NCI-H460 (cell line): ENCODE measurements at places on chromosomes 3 and 15. TPM values are rescaled to one million over a fixed set of nuclear protein-coding genes. Genes with fewer than 3 reads are reported as not detected.

GRCh38 chr3:193346259-193346658, 32.3 kb downstream of the ATP13A5 start:
- DNase-seq = no peak

- no peak for DNase-seq
These were observed 447.8 kb downstream of the MECOM start for GRCh38 chr3:169215461-169216352.

Gene MASP1
- total RNA-seq = 0.02 TPM in 1 of 2 replicates, not detected in the other

Gene C3orf70
- total RNA-seq = not detected in 2 replicates

- DNase-seq = no peak
These were observed 206.3 kb upstream of the CD96 start for GRCh38 chr3:111335512-111336303.

GRCh38 chr15:95972041-95972553, 358.4 kb upstream of the NR2F2 start:
- DNase-seq = no peak

DNA sequence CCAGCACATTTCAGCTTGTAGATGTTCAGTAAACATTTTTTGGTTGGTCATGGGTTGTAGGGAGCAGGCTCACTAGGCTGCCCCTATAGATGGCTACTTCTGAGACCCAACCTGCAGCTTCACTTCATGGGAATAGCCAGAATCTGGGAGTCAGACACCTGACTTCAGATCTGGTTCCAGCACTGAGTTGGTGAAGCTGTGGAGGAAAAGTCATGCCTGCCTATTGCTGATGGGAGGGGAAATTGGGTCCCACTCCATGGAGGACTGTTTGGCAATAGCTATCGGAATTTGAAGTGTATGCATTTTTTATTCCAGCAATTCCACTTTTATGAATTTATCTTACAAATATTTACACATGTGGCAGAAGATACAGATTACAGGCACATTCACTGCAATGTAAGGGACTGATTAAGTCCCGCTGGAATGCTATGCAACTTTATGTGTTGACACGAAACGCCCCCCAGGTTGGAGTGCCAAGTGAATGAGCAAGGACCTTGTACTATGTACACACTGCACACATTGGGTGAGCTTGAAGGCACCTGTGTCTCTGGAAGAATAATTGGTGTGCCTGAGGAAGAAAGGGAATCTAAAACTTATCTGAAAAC, 7.8 kb upstream of the CCR1 start:
- no peak for DNase-seq

DNA sequence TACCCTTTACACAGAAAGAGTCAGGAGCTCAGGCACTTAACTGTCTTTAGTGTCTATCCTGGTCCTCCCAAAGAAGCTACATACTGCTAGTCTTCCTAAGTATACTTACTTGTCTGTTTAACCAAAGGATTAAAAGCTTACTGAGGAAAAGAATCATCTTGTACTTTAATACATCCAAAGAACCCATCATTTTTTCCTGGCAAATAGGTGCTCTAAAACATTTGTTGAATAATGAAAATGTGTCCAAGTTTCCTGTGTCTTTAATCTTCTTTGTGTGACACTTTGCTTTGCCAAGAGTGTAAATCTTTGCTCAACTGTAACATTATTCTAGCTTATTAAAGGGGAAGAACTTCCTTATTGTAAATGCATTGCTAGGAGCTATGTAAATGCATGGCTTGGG, 519.2 kb downstream of the OTOL1 start:
- DNase-seq = no peak

Gene WDR72
- 40.3 and 40.4 TPM in 2 replicates for total RNA-seq

Gene LDHAL6B
- not detected in 2 replicates for total RNA-seq

- no peak for DNase-seq
These were observed 58.9 kb upstream of the MUC13 start for GRCh38 chr3:124993466-124993865.

Gene C3orf18
- 3.2 and 3.5 TPM in 2 replicates for total RNA-seq

Gene TCAIM
- 33.0 and 35.3 TPM in 2 replicates for total RNA-seq

DNA sequence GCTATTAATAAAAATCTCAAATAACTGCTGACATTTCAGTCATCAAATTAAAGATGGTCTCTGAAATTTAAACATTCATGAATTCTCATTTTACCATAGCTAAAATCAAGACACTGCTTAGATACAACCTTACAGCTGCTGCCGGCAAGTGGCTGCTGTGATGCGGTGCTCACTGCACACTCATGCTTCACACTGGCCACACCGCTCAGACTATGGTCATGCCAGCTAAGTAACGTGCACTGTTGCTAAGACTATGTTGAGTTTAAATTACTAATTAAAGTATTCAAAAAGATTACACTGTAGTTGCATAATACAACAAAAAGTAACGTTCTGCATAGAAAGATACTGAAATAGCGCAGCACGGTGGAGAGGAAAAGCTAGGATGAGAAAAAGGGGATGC, 12.1 kb downstream of the ATP13A3 start:
- no peak for DNase-seq

Gene REC114
- total RNA-seq = not detected in 2 replicates

- DNase-seq = no peak
These were observed 2.5 kb upstream of the USF3 start for GRCh38 chr3:113698956-113699355.

GRCh38 chr15:52191207-52191606, at the start of gene GNB5:
Gene GNB5, minus strand, starts transcription at chr15:52191392. Its CDS starts 6,716 bp downstream, at chr15:52184676.
- DNase-seq = no peak

Gene THRB
- total RNA-seq = 1.7 and 2.8 TPM in 2 replicates

DNA sequence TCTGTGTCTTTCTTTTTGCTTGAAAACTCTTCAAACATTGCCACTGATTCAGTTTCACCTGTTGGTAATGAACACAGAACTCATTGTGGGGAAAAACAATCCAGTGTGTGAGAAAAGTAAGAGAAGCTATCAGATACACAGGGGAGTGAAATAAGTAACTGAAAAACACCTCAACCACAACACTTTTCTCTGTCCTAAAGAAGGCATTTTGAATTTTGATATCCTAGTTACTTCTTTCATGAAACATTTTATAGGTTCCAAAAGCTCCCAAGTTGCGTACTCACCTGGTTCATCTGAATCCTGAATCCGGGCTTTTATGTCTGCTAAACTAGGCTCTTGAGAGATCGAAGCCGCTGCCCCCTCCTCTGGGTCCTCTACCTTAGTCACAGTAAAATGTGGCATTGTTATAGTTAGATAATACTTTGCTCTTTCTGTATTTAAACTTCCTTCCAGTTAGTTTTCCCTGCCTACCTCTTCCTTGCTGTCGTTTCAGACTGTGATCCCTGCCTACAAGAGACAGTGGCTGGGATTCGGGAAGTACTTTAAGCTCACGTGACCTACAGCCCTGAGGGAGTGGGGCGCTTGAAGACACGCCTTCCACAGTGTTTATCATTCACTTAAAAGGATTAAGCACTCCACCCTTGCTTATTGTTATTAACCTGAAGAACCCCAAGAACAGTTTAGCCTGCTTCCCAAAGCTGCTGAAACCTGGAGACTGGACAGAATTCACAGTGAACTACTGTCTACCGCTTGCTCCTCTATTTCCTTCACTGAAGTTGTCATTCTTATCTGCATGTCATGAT, 19.1 kb downstream of the SLC12A6 start:
- DNase-seq = peak; percentile 48

Gene PARP14
- 25.9 and 28.6 TPM in 2 replicates for total RNA-seq

DNA sequence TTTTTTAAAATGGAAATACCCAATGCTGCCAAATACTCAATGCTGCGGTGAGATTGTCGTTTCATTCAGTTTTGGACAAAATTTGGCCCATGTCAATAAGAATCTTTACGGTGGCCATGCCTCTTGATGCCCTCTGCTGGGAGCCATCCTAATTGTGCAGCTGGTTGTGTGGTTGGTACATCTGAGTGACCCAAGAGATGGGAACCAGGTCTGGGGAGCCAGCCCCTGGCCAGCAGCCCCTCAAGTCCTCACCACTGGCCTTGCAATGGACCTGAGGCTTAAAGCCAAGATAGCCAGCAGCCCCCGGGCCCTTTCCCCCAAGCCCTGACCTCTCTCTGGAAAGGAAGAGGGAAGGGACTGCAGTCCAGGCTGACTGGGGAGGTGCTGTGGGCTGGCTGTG, 36.4 kb upstream of the ESYT3 start:
- no peak for DNase-seq

DNA sequence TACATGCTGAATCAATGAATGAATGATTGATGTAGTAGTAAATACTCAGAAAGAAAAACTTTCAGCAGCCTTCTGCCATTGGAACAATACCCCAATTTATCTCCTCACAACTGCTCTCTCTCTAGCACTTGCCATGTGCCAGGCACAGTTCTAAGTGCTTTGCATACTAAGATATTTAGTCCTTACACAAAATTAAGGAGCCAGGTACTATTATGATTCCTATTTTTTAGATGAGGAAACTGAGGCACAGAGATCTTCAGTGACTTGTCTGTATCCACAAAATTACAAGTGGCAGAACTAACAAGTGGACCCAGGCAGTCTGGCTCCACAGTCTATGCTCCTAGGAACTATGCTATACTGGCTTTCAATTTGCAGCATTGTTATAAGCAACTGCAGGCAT, 279.2 kb downstream of the LSAMP start:
- no peak for DNase-seq

Gene RBP2
- not detected in 2 replicates for total RNA-seq

Gene TMEM41A
- 13.3 and 15.4 TPM in 2 replicates for total RNA-seq

GRCh38 chr15:41079717-41080116, 36.4 kb downstream of the INO80 start:
- DNase-seq = no peak

Gene PML
- 9.6 and 10.1 TPM in 2 replicates for total RNA-seq

DNA sequence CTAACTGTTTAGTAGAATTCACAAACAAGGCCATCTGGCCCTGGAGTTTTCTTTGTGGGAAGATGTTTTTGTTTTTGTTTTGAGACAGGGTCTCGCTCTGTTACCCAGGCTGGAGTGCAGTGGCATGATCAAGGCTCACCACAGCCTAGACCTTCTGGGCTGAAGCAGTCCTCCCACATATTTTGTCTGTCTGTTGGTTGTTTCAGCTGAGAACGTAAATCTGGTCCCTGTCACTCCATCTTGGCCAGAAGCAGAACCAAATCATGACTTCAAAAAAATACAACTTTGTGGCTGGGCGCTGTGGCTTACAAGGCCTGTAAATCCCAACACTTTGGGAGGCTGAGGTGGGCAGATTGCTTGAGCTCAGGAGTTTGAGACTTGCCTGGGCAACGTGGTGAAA, 27.1 kb downstream of the MRAS start:
- DNase-seq = no peak

- no peak for DNase-seq
These were observed 110.3 kb downstream of the LSM3 start for GRCh38 chr3:14288833-14289451.

Gene KBTBD13
- not detected in 2 replicates for total RNA-seq

Gene EXD1
- total RNA-seq = not detected in 2 replicates

DNA sequence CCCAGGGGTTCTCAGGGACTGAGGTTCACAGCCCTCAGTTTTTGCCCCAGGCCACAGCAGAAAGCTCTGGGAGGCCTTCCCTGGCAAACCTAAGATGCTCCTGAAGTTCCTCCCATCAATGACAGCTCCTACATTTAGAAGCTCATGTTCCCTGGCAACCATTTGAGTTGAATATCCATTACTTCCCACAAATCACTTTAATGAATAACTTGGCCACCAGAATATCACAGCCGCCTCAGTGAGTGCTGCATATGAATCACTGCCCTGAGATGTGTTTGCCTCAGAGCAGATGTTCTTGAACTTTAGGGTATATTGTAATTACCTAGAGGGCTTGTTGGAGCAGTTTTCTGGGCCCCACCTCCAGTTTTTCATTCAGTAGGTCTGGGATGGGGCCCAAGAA, 27.4 kb downstream of the SLCO2A1 start:
- no peak for DNase-seq

- no peak for DNase-seq
These were observed 115.7 kb downstream of the SI start for GRCh38 chr3:164962610-164963009.

DNA sequence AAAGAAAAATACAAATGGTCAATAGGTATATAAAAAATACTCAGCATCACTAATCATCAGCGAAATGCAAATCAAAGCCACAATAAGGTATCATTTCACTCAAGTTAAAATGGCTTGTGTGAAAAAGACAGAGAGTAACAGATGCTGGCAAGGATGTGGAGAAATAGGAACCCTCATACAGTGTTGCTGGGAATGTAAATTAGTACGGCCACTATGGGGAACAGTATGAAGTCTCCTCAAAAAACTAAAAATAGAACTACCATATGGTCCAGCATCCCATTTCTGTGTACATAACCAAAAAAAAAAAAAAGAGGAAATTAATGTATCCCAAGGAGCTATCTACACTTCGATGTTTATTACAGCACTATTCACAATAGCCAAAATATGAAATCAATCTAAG, 98.1 kb upstream of the TGFBR2 start:
- DNase-seq = no peak

Gene LEKR1
- total RNA-seq = 0.35 and 0.45 TPM in 2 replicates

- peak; percentile 19 for DNase-seq
These were observed 74.8 kb downstream of the AQP9 start for GRCh38 chr15:58212909-58213526.

GRCh38 chr3:9804996-9805395, 5.1 kb upstream of the TTLL3 start:
- DNase-seq = no peak

DNA sequence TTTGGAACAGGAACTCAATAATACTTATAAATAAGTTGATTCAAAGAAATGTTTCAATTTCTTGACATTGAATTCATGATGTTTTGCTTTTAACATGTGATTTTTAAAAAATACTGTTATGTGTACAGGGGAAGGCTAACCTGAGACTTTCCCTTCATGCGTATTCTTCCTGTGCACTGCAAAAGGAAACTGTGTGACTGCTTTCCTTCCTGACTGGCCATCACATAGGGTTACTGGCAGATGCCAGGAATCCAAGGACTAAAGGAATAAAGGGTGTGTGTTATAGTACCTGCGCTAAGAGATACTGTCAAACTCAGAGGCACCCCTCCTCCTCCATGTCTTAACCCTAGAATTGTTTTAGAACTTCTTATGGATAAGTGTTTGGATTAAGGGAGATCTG, 236.0 kb downstream of the UBE2E2 start:
- no peak for DNase-seq
